Fibroblast of lung (primary cell): ENCODE measurements at places on chromosomes 7 and 10.

DNA sequence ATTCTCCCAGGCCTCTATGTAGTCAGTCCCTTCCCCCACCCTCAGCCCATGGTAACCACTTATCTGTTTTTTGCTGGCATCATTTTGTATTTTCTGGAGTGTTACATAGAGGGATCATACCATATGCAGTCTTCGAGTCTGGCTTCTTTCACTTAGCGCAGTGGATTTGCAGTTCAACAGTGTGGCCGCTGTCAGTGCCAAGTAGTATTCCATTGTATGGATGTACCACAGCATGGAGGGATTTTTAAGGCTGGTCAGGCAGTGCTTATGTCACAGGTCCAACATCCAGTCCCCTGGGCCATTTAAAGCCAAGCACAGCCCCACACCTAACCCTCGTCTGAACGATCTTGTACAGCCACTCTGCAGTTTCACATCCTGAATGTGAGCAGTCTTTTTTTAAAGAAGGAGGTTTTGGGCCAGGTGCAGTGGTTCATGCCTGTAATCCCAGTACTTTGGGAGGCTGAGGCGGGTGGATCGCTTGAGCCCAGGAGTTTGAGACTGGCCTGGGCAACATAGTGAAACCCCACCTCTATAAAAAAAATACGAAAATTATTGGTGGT is 121.8 kb downstream of the CUX1 start:
- no peak for DNase-seq

DNA sequence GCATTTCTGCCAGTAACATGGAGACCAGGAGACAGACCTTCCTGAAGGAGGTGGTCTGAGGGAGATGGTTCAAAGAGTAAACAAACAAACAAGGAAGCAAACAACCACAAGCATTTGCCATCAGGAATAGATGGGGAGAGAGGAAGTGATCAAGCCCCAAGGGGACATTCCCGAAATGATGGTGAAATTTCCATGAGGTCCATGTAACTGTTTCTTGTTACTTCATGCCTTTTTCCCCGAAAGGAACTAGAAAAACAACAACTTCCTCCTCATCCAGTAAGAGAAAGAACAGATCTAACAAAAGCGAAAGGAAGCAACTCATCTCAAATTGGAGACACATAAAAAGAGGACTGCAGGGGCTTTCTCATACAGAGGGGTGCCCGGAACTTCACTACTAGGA is 152.5 kb upstream of the ZNF32 start:
- no peak for DNase-seq

- DNase-seq, result peak; percentile 56
Observed at GRCh38 chr10:35643151-35644049, 1.3 kb upstream of the FZD8 start.

- peak; percentile 91 for DNase-seq
Observed at GRCh38 chr10:17335065-17335464, 107.0 kb downstream of the VIM start.

DNA sequence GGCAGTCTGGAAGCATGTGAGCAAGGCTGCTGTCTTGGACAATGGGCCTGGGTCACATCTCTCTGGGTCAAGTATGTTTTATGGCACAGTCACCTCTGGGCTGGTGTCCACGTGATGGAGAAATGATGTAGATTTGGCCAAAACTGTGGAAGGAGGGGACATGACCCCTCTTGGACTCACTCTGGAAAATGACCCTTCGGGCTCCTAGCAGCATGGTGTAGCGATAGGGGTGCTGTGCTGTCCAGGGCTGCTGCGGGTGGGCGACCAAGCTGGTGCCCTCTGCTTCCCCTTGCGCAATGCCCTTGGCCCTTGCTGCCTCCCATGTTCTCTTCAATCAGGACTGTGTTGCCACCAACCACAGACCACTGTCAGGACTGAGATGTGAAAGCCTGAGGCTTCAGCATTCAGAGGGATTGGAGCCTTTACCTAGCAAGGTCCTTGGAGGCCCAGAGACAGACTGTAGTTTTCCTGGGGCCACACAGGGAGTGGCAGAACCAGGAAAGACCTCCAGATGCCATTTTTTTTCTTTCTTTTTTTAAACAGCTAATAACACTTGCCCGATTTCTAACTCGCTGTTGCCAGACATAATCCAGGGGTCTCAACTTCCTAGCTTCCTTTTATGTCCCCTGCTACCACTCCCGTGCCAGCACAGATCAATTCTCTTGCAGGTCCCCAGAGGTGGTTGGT is 6.1 kb downstream of the CYP26A1 start:
- DNase-seq, result no peak
